ENCODE measurements at places on chromosomes 6 and 20. TPM values are rescaled to one million over a fixed set of nuclear protein-coding genes. Genes with fewer than 3 reads are reported as not detected.

- DNase-seq: no peak
- H3K36me3 ChIP-seq: no peaks in the 10 kb centered on the region
- H3K4me3 ChIP-seq: no peak overlapping the region
- H3K4me1 ChIP-seq: no peaks in the 10 kb centered on the region
- no peaks in the 10 kb centered on the region for H3K27me3 ChIP-seq
These were observed 79.3 kb downstream of the AHI1 start for GRCh38 chr6:135418040-135418760.

METTL24 gene
- 0.39 TPM for total RNA-seq

DNA sequence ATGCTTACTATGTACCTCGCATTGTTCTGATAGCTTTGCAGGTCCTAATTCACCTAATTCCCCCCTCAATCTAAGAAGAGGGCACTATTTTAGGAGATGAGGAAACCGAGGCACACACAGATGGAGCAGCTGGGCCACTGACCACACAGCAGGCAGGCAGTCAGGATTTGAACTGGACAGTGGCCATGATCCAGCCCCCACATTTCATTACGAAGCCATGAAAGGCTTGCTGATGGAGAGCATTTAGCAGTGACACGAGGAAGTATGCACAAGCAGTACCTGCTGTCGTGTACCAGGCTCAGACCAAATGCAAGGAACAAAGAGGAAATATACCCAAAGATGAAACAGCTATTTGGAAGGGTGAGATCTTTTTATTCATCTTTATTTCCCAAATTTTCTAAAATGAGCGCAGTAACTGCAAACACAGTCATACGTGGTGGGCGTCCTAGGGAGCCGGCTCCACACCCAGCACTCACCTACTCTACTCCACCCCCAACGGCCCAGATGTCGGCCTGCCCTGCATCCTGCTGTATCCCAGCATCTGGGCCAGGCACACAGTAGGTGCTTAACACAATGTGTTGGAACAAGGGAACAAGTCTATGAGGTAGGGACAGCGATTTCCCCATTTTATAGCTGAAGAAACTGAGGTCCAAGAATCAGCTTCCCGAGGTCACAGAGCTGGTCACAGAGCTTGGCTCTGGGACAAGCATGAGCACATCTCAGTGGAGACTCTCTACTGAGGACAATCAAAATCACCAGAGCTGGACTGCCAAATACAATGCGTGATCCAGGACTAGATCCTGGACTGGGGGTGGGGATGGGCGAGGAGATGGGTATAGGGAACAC is 15.0 kb downstream of the PREX1 start:
- H3K4me3 ChIP-seq: no peak overlapping the region
- H3K27ac ChIP-seq: peak overlapping the region; percentile 32
- H3K4me1 ChIP-seq: peaks cover 92% of the 10 kb centered on the region
- DNase-seq: no peak

- no peak overlapping the region for H3K4me3 ChIP-seq
- H3K27ac ChIP-seq: no peak overlapping the region
- no peaks in the 10 kb centered on the region for H3K4me1 ChIP-seq
These were observed 699.2 kb upstream of the AGPAT4 start for GRCh38 chr6:161973064-161973463.

DNA sequence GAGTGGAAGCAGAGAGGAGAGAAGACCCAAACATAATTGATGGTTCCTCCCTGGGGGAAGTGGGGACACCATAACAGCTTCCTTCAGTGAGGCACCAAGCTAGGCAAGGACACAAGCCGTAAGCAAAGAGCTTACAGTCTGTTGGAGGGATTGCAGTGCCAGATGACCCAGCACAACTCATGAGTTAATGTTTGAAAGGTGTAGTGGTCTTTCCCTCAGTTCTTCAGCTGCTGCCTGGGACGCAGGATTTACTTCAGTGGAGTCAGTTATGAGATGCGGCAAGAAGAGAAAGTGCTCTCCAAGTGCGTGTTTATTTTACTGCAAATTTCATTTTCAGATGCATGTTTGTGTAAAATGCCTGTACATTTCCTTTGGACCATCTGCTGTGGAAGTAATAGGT is 38.7 kb upstream of the SLC17A4 start:
- DNase-seq: no peak
- no peaks in the 10 kb centered on the region for H3K4me1 ChIP-seq
- H3K4me3 ChIP-seq: no peak overlapping the region
- no peaks in the 10 kb centered on the region for H3K36me3 ChIP-seq

SF3B5 gene
- total RNA-seq: 91.7 TPM

SOX18 gene
- not detected for total RNA-seq

DNA sequence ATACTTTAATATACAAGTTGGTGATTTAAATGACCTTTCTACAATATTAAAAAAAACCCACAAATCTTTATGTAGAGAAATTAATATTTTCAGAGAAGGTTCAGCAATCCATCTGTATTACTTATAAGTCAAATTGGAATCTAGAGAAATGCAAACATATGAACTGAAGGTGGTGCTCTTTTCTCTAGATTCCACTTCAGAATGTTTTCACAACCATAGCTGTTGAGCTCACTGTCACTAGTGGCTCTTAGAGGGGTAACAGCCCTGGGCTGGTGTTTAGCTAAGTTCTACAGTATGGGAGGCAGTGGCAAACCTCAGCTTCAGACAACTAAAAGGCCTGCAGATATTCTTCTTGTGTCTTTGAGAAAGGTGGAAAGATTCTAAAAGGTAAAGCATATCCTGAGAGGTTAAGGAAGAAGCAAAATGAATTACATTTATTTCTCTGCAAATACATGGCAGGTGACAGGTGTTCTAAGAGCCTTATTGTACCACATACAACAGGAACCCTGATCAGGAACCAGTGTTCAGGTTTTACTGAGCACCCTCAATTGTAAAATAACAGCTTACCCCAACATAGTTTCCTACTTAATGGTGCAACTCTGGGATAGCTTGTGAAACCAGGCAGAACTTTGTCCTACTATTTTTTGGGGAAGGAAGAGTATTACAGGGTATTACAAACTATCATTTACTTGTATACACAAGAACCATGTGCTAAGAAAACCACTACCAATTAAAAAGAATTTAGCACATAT is 56.6 kb upstream of the SAMHD1 start:
- H3K27me3 ChIP-seq: no peaks in the 10 kb centered on the region
- peak; percentile 63 for DNase-seq
- peaks cover 17% of the 10 kb centered on the region for H3K4me1 ChIP-seq
- no peak overlapping the region for H3K4me3 ChIP-seq
- peaks cover 5% of the 10 kb centered on the region for H3K36me3 ChIP-seq

TOX2 gene
- 0.33 TPM for total RNA-seq

- H3K36me3 ChIP-seq: no peaks in the 10 kb centered on the region
- no peak for DNase-seq
- no peak overlapping the region for H3K27ac ChIP-seq
- H3K4me1 ChIP-seq: no peaks in the 10 kb centered on the region
- H3K27me3 ChIP-seq: no peaks in the 10 kb centered on the region
These were observed 697.2 kb upstream of the CITED2 start for GRCh38 chr6:140071601-140072062.

SFT2D1 gene
- total RNA-seq: 40.3 TPM

COL9A1 gene
- total RNA-seq: not detected

GRCh38 chr20:2010533-2010932 is 16.7 kb upstream of the PDYN start:
- no peak overlapping the region for H3K27ac ChIP-seq
- H3K27me3 ChIP-seq: peaks cover 4% of the 10 kb centered on the region
- H3K36me3 ChIP-seq: no peaks in the 10 kb centered on the region
- no peaks in the 10 kb centered on the region for H3K4me1 ChIP-seq

MRPL18 gene
- 43.9 TPM for total RNA-seq

HLA-DQB2 gene
- not detected for total RNA-seq

- no peaks in the 10 kb centered on the region for H3K4me1 ChIP-seq
- no peak overlapping the region for H3K27ac ChIP-seq
- no peak for DNase-seq
- no peak overlapping the region for H3K4me3 ChIP-seq
- H3K36me3 ChIP-seq: no peaks in the 10 kb centered on the region
These were observed 242.9 kb downstream of the NRN1 start for GRCh38 chr6:5763871-5764270.

GRCh38 chr6:159916752-159917151 is 26.0 kb downstream of the MAS1 start:
- no peaks in the 10 kb centered on the region for H3K36me3 ChIP-seq
- H3K27ac ChIP-seq: no peak overlapping the region
- H3K4me1 ChIP-seq: no peaks in the 10 kb centered on the region
- no peaks in the 10 kb centered on the region for H3K27me3 ChIP-seq
- H3K4me3 ChIP-seq: no peak overlapping the region

OPRM1 gene
- total RNA-seq: not detected

PLCB4 gene
- not detected for total RNA-seq

MMP24 gene
- 0.12 TPM for total RNA-seq

GRCh38 chr6:54861905-54862616 is 15.5 kb downstream of the FAM83B start:
- no peak for DNase-seq
- no peak overlapping the region for H3K27ac ChIP-seq
- H3K36me3 ChIP-seq: no peaks in the 10 kb centered on the region
- H3K27me3 ChIP-seq: no peaks in the 10 kb centered on the region
- H3K4me1 ChIP-seq: no peaks in the 10 kb centered on the region

GRCh38 chr6:157964100-157964499 is 17.6 kb upstream of the SYNJ2 start:
- no peak overlapping the region for H3K4me3 ChIP-seq
- H3K4me1 ChIP-seq: peaks cover 6% of the 10 kb centered on the region
- no peak for DNase-seq
- no peak overlapping the region for H3K27ac ChIP-seq
- H3K27me3 ChIP-seq: no peaks in the 10 kb centered on the region

- H3K27me3 ChIP-seq: peaks cover 5% of the 10 kb centered on the region
- no peak for DNase-seq
- no peak overlapping the region for H3K4me3 ChIP-seq
These were observed 5.7 kb upstream of the CTNNBL1 start for GRCh38 chr20:37688093-37688492.

DNA sequence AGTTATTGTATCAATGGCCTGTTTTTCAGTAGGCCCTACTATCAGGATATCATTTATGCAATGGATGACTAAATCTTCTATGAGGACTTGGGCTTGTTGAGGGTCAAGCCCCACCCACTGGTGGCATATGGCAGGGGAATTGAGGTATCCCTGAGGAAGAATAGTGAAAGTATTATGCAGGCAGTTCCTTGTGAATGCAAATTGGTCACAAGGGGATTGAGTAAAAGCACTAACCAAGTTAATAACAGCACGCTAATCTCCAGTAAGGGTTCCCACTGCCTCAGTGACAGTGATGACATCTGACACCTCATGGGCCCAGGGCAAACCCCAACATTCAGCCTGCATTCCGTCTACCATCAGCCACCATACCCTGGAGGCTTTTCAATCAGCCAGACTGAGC is 14.9 kb downstream of the BPIFA1 start:
- no peaks in the 10 kb centered on the region for H3K36me3 ChIP-seq
- no peaks in the 10 kb centered on the region for H3K27me3 ChIP-seq

PAX1 gene
- total RNA-seq: not detected

DNA sequence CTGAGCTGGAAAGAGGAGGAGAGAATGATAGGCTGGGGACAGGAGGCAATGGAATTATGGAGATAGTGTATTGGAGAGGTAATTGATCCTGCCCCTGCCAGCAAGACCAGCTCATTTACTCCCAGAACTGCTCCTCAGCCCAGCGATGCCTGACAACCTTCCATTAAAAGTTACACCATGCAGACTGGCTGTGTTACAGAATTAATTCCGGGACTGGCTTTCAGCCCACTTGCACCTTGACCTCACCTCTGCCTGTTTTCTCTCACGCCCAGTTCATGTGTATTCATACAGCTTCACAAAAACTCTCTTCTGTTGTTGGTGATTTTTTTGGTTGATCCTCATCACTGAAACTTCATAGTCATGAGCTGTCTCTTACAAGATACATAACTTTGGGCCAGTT is 207.3 kb downstream of the PLCB1 start:
- H3K27me3 ChIP-seq: no peaks in the 10 kb centered on the region
- H3K4me1 ChIP-seq: no peaks in the 10 kb centered on the region
- H3K27ac ChIP-seq: no peak overlapping the region
- H3K4me3 ChIP-seq: no peak overlapping the region

- DNase-seq: no peak
- H3K4me3 ChIP-seq: no peak overlapping the region
- H3K27me3 ChIP-seq: peaks cover 10% of the 10 kb centered on the region
- H3K4me1 ChIP-seq: no peaks in the 10 kb centered on the region
- H3K27ac ChIP-seq: no peak overlapping the region
These were observed 10.6 kb upstream of the TUBB2B start for GRCh38 chr6:3237761-3238662.

- no peaks in the 10 kb centered on the region for H3K27me3 ChIP-seq
- peaks cover 67% of the 10 kb centered on the region for H3K36me3 ChIP-seq
- no peak overlapping the region for H3K4me3 ChIP-seq
These were observed 12.1 kb downstream of the SSR1 start for GRCh38 chr6:7300926-7301325.

DNA sequence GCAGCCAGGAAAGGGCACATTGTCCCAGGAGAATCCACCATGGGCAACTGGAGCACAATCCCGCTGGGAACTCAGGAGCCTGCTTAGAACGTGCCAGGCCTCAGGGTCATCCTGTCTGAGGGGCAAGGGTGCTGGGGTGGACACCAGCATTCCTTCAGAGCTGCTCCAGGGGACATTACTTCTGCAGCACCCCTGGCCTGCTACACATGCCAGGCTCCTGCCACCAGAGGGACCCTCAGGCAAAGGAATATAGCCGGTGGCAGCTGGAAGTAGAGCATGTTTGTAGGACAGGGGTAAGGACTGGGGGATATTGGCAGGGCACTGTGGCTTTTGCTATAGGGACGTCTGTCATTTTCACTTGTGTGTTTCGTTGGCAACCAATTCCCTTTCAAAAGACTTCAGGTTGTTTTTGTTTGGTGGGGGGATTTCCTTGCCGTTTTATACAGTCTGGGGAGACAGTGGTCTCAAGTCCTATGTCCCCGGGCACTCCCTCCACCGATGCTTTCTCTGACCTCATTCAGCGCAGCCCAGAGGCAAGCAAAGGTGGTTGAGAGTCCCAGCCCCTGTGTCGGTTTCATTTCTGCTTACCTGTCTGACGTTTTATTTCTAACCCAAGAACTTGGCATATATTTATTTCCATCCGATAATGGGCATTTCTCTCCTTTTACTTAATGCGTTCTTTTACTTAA is 130.8 kb downstream of the JPH2 start:
- no peaks in the 10 kb centered on the region for H3K4me1 ChIP-seq
- no peak overlapping the region for H3K4me3 ChIP-seq
- no peaks in the 10 kb centered on the region for H3K27me3 ChIP-seq
- H3K27ac ChIP-seq: no peak overlapping the region

DNA sequence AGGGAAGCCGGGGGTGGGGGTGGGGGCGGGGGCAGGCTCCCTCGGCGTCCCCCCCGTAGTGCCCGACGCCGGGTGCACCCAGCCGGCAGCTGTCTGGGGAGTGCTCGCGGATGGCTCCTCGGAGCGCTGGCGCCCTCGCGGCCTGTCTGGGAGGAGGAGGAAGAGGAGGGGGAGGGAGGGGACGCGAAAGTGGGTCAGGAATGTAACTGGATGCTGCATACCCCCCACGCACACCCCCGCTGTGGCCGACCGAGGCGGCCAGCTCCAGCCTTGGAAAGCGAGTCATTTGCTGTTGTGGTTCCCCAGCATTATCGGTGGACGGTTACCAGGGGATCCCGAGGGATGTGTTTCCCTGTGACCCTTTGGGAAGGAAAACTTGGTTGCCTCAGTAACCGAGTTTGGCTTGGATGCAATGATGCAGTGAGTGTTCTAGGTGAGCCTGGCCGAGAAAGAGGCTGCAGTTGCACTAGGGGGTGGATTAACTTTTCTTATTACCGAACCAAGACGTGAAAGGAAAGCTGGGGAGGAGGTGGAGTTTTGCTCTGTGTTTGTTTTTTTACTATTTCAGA is 55.2 kb upstream of the RREB1 start:
- H3K4me3 ChIP-seq: peak overlapping the region; percentile 59
- no peaks in the 10 kb centered on the region for H3K27me3 ChIP-seq
- no peaks in the 10 kb centered on the region for H3K36me3 ChIP-seq
- peak overlapping the region; percentile 25 for H3K27ac ChIP-seq
